ENCODE measurements at places on chromosomes 2 and 18.
A peak's percentile ranks its signal among the peaks of the same experiment; 100 is the strongest.

DNA sequence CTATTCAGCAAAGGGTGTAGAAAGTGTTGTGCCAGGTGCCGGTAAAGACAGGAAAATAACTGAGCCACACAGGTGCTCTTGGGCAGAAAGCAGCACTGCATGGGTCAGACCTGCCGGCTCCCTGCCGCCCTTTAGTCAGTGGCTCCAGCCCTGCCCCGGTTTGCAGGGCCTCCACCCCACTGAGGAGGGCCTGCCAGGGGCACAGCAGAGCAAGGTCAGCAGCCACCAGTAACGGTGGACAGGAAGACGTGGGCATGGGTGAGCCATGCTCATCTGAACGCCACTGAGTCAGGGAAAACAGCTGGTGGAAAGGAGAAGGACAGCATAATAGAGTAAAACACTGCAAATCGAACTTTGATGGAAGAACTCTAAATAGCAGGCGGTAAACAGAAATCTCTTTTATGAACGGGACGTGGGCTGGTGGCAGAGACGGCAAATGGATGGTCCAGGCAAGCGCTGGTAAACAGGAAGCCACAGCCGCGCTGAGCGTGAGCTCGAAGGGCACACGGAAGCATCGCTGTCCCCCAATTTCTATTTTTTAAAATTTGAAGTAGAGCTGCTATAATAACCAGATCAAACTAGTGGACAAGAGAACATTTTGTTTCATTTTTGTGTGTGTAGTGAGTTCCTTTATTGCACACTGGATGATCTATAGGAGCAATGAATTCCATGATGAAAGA is 141.8 kb upstream of the ALKAL2 start:
- no peak for DNase-seq

DNA sequence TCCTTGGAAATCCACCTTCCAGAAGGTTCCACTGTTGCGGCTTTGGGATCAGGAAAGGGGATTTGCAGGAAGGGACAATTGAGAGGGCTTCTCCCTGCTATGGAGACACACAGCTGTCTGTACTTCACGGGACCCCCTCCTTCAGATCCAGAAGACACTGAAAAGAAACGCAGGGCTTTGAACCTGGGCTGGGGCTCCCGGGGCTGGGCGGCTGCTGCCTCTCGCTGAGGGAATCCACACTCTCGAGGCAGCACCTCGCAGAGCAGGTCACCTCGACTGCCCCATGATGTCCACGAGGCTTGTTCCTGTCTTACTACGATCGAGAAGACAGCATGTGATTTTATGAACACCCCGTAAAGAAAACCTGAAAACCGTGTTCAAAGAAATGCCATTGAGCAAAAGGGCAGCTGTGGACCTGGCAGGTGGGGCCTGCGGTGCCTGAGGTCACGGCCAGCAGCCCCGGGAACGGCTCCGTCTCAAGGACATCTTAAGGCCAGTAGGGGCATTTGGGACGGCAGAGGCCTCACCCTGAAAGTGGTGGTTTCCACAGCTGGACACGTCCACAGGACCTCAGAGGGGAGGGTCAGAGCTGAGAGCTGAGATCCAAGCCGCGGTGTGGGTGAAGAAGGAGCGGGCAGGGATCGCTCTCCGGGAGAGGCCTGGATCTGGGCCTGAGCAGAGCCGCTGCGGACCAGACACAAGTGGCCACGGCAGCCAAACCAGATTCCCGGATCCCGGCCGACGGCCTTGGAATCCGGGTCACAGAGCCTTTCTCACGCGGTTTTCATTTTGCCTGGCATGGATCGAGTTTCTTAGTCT is 165.7 kb downstream of the RTP5 start:
- no peak for DNase-seq

DNA sequence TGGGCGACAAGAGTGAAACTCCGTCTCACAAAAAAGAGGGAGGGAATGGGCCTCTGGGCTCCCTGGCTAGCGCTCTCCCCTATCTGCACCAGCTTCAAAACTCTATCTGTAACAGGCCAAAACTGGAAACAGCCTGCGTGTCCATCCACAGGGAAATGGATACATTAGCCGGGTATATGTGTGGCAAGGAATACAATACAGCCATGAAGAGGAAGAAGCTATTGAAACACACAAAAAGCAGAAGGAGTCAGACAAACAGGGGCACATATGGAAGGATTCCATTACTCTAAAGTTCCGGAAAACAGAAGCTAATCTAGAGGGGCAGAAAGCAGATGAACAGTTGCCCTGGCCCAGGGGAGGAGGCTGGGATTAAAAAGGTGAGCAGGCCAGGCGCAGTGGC is 24.6 kb upstream of the SLC35F6 start:
- no peak for DNase-seq

- DNase-seq: no peak
These were observed 375.2 kb downstream of the ARHGAP15 start for GRCh38 chr2:143504397-143504796.

DNA sequence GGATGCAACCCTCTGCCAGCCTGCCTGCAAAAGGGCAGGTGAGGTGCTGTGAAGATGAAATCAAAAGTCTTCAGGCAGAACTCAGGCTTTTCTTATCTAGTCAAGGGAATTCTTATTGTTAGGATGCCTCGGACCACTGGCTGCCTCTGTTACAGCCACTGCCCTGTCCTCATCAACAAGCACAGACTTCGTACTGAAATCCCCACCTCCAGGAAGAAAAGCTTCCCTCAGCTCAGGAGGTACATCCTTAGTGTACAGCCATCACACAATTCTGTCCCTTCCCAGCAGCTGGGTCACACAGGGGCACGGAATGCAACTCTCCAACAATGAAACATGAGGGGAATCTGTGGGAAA is 10.1 kb upstream of the RNU4ATAC start:
- DNase-seq: no peak

GRCh38 chr2:78814331-78814986 is 211.0 kb upstream of the REG3G start:
- no peak for DNase-seq

DNA sequence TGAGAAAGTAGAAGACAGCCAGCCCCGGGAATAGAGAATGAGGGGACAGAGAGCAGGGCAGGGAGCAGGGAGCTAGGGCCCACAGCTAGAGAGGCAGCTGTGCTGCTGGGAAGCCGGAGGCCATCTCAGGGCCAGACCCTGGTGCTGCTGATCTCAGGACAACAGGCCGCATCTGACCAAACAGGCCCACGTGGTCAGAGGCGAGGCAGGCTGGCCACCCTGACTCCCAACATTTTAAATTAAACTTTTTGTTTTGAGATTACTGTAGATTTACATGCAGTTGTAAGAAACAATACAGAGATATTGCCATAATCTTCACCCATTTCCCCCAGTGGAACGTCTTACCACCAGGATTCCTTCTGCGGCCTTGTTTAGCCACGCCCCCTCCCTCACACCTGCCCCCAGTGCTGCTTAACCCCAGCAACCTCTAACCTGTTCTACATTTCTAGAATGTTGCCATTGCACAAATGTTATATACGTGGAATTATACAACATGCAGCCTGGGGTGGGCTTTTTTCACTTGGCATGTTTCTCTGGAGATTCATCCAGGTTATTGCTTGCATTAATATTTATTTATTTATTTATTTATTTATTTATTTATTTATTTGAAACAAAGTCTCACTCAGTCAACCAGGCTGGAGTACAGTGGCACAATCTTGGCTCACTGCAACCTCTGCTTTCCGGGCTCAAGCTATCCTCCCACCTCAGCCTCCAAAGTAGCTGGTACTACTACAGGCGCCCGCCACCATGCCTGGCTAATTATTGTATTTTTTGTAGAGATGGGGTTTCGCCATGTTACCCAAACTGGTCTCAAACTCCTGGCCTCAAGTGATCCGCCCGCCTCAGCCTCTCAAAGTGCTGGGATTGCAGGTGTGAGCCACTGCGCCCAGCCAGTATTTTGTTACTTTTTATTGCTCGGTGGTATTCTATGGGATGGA is 48.6 kb upstream of the GPR17 start:
- DNase-seq: no peak

DNA sequence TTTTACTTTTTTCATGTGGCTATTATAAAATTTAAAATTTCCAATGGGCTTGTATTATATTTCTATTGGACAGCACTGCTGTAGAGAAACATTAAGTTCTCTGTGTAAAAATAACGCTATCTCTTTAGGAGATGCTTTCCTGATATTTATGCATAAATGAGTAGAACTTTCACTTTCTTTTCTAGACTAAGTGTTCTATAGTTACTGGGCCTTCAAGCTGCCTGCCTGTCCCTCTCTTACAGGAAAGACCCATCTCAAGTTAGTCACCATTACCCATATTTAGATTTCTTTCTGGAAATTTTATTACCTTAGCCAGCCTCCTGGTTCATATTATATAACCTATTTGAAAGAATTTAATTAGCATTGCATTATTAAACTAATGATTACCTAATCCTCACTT is 4.8 kb downstream of the ITGA4 start:
- DNase-seq: no peak

DNA sequence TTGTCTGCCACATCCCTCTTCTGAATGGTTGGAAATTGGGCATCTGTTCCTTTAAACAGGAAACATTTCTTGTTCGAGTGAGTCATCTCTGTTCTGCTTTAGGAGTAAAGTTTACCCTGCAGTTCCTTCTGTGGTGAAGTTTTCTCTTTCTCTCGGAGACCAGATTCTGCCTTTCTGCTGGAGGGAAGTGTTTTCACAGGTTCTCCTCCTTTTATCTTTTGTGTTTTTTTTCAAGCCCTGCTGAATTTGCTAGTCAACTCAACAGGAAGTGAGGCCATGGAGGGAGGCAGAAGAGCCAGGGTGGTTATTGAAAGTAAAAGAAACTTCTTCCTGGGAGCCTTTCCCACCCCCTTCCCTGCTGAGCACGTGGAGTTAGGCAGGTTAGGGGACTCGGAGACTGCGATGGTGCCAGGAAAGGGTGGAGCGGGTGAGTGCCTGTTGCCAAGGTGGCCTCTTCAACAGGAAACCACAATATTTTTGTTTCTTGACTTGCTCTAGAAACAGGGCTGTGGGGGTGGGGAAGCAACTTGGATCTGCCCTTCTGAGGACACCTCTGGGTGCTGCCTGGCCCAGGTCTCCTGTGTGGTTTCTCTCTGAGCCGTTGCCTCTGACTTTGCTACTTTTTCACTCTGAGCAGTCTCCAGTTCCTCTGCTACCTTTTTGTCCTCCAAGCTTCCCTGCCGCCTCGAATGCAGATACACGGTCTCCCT is 2.2 kb upstream of the CASP8 start:
- no peak for DNase-seq

- no peak for DNase-seq
These were observed 71.3 kb downstream of the MYL12B start for GRCh38 chr18:3333056-3333720.

GRCh38 chr2:102487761-102488462 is 14.9 kb downstream of the SLC9A4 start:
- DNase-seq: no peak

- peak; percentile 6 for DNase-seq
These were observed 67.5 kb downstream of the TANC1 start for GRCh38 chr2:159035790-159036411.

DNA sequence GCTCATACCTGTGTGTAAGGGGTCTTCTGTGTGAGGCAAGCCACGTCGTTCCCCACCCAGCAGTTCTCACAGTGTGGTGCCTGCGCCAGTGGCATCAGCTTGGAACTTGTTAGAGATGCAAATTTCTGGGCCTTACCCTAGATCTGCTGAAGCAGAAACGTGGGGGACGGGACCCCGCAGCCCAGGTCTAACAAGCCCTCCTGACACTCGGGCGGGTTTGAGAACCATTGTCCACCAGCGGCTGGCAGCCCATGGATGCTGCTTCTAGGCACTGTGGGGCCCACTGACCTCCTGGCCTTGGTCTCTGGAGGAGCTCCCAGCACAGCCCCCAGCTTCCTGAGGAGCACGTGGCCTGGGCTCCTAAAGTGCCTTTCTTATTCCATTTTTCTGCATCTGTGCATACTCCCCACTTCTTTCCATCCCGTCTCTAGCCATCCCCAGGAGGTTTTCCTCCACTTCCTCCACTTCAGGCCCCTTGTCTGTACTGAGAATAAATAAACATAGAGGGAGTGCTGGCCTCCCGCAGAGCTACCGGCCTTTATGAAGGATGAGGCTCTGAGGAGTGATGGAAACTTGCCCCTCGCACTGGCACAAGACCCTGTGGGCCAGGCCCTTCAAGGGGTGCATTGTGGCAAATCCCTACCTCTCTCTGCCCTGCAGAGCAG is 94.3 kb downstream of the GALR1 start:
- no peak for DNase-seq

- DNase-seq: no peak
These were observed 3.2 kb downstream of the XPO1 start for GRCh38 chr2:61534926-61535325.

DNA sequence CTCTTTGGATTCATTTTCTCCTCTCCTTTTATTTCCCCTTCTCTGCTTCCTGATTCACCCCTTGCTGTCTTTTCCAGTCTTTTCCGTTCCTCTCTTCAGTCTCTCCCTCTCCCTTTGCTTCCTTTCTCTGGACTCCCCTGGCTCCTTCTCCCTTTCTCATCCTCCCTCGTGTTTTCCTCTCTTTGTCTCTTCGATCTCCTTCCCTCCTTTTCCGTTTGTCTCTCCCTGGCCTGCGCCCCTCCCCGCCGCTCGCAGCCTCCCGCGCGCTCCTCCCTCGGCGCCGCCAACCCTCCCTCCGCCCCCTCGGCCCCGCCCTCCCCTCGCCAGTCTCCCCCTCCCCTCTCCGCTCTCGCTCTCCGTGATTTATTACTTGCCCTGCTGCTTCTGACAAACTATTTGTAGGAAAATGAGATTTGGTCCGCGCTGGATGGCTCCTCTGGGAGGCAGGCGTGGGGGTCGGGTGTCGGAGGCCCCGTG is 46.0 kb upstream of the PAX8 start:
- DNase-seq: peak; percentile 48

- no peak for DNase-seq
These were observed 1929.8 kb upstream of the LRRTM1 start for GRCh38 chr2:82234283-82234874.

- DNase-seq: no peak
These were observed 103.7 kb upstream of the TAF1B start for GRCh38 chr2:9739531-9739964.

DNA sequence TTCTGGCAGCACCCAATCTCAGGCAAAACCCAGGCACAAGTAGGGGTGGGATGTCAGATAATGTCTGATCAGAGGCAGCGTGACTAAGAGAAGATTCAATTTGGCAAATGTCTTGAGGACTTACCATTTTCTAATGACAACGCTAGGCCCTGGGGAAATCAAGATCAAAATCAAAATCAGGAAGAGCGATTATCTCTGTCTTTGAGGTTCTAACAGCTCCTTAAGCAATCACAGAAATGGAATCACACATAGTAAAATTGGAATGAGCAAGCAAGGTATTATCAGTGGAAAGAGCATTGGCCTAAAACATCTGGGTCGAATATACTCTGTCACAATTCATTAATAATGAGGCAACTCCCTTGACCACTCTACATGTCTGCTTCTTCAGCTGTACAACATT is 8.6 kb upstream of the SERPINB2 start:
- DNase-seq: no peak

GRCh38 chr2:46481198-46482193 is 2.1 kb downstream of the TMEM247 start:
- DNase-seq: peak; percentile 16
